Cardiac septum (tissue), 1 donor: ENCODE measurements at places on chromosomes 16 and 17. TPM values are rescaled to one million over a fixed set of nuclear protein-coding genes. Genes with fewer than 3 reads are reported as not detected.

DNA sequence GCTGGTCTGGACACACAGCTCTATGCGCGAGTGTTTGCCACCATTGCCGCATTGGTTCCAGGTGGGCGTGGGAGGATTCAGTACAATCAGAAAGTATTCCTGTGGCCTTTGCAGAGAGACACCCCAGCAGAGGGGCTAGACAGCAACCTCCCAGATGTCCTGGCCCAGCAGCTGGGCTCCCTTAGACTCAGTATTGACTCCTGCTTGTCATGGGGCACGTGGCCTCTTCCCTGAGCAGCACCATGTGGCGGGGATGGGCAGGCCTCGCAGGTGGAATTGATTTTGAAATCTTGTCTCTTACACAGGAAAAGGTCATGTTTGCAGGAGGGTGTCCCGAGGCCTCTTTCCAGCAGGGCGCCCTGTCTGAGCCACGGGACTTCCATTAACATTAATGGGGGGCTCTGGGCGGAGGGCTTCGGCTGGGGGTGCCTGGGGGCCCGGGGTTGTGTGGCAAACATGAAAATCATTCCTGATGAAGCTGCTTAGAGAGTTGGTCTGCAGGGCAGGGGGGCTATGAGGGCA, 96.4 kb downstream of the C16orf78 start:
- peak; percentile 55 for DNase-seq

Gene MYOCD
- total RNA-seq = 82.1 TPM

Gene KDM6B
- 22.1 TPM for total RNA-seq

- DNase-seq = no peak
These were observed 794 bp downstream of the SMG6 start for GRCh38 chr17:2302778-2303203.

DNA sequence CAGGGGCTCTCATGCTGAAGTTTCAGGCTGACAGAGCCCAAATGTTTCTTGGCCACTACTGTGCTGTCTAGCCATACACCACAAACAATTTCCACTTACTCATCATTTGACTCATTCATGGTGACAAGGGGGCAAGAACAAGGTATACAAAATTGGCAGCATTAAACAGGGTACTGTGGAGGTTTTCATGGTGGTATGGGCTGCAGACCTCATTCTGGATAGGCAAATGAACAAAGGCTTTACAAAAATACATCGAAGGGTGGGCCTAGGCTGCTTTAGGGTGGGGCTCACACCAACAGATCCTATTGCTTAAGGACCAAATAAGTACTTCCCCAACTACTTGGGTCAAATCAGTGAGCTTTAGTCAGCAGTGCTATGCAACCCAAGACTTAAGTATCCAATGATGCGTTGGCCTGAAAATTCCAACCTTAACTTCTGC, 53.0 kb downstream of the N4BP1 start:
- DNase-seq = no peak
